H9 (cell line): ENCODE measurements at places on chromosomes 5 and 9. TPM values are rescaled to one million over a fixed set of nuclear protein-coding genes. Genes with fewer than 3 reads are reported as not detected.

DNA sequence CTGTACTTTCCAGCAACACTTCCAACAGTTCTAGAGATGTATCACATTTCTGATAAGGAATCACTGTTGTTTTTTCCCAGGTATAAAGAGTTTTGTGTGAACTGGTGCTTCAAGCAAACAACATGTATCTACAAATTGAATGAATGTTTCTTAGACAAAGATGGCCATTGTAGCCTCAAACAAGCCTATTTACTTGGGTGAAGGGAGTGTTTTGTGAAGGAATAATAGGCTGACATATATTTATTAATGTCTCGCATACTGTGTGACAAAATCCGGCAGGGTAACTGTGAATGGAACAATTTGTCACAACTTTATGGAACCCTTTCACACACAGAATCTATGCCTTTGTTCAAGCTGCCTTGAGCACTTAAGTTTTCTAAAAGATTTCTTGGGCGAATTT lies 24.8 kb upstream of the DAB2 start:
- DNase-seq, result no peak

DNA sequence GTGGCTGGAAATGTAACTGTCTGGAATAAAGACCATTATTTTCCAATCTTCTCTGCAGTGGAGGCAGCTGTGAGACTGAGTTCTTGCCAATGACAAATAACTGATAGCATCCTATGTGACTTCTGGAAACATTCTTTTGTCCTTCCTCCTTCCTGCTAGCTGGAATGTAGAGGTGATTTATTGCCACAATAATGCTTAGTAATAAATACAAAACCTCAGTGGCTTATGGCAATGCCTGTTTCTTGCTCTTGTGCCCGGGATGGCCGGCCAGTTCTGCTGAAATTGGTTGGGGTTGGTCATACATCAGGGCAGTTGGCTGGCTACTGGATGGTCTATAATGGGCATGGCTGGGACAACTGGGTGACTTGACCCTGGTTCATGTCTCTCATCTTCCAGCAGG lies 12.2 kb upstream of the TEX48 start:
- DNase-seq, result no peak

GRCh38 chr5:21856987-21857386 lies 996.2 kb downstream of the CDH12 start:
- DNase-seq, result no peak

- no peak for DNase-seq
These were observed 72.8 kb upstream of the MTAP start for GRCh38 chr9:21729648-21730047.

- no peak for DNase-seq
These were observed 36.2 kb upstream of the ZNF366 start for GRCh38 chr5:72543365-72543764.

GRCh38 chr9:37053684-37054362 lies 19.8 kb upstream of the PAX5 start:
- no peak for DNase-seq

- no peak for DNase-seq
These were observed 46.9 kb downstream of the ACTBL2 start for GRCh38 chr5:57435701-57436134.

DNA sequence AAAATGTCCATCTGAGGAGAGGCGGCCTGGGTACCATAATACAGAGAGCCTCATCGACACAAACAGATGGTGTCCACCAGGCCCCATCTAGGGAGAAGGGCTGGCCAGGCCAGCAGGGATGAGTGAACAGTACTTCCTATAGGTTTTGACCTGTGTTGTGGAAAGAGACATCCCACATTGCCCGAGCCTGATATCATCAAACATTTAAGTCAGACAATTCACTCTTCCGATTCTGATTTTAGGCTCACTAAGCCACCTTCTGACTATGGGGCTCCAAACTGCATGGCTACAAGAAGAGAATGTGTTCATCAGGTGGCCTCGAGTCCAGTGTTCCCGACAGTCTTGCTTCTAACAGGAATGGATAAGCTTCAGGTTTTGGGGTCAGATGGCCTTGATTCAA lies 38.9 kb downstream of the SLC22A5 start:
- no peak for DNase-seq

- DNase-seq, result no peak
These were observed 90.0 kb upstream of the NIPBL start for GRCh38 chr5:36786448-36787012.

GRCh38 chr9:22337261-22337660 lies 109.4 kb upstream of the DMRTA1 start:
- DNase-seq, result no peak

DNA sequence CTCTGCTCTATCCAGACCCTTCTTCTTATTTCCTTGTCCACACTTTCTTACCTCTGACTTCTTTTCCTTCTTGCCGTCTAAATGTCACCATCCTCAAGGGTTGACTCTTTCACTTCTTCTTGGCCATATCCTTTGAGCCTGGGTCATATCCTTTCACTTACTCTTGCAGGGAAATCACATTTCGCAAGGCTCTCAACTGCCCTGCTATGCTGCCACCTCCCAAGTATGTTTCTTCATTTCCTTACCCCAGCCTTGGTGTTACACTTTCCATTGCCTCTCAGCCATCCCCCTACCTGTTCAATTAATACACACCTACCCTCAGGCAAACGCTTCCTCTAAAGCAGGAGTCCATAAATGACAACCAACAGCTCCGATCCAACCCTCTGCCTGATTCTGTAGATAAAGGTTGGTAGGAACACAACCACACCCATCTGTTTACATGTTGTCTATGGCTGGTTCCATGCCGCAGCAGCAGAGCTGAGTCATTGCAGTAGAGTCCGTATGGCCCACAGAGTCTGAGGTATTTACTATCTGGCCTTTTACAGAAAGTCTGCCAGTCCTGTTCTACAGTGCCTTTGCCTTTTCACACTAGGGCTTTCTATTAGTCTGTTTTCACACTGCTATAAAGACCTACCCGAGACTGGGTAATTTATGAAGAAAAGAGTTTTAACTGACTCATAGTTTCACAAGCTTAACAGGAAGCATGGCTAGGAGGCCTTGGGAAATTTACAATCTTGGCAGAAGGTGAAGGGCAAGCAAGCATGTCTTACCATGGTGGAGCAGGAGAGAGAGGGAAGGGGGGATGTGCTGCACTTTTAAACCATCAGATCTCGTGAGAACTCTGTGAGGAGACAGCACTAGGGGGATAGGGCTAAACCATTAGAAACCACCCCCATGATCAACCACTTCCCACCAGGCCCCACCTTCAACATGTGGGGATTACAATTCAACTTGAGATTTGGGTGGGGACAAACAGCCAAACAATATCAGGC lies 97.9 kb downstream of the SV2C start:
- no peak for DNase-seq

DNA sequence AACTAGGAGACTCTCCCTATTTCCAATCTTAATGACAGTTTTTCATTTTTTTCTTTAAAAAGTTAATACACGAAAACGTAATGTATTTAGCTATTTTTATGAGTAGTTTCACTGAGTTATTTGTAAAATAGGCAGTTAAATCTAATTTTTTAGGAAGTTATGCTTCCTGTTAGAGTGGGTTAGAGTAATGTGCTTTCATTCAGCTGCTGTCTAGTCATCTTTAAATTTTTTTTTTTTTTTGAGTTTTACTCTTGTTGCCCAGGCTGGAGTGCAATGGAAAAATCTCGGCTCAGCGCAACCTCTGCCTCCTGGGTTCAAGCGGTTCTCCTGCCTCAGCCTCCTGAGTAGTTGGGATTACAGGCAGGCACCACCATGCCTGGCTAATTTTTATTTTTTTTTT lies 34.0 kb downstream of the CDC42SE2 start:
- DNase-seq, result no peak

DNA sequence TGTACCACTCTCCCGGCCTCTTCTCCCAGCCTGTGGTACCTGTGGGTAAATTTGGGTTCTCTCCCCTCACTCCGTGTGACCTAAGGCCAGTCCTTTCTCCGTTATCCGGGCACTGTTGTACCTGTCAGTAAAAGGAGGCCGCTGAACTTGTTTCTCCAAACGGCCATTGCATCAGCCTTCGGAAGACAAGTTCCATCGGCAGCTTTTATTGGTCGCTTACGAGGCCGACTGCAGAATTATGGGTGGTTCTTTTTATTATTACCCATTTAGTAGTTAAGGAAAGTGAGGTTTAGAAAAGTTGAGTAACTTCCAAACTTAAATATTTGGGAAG lies 558 bp downstream of the GRPEL2 start:
- no peak for DNase-seq

DNA sequence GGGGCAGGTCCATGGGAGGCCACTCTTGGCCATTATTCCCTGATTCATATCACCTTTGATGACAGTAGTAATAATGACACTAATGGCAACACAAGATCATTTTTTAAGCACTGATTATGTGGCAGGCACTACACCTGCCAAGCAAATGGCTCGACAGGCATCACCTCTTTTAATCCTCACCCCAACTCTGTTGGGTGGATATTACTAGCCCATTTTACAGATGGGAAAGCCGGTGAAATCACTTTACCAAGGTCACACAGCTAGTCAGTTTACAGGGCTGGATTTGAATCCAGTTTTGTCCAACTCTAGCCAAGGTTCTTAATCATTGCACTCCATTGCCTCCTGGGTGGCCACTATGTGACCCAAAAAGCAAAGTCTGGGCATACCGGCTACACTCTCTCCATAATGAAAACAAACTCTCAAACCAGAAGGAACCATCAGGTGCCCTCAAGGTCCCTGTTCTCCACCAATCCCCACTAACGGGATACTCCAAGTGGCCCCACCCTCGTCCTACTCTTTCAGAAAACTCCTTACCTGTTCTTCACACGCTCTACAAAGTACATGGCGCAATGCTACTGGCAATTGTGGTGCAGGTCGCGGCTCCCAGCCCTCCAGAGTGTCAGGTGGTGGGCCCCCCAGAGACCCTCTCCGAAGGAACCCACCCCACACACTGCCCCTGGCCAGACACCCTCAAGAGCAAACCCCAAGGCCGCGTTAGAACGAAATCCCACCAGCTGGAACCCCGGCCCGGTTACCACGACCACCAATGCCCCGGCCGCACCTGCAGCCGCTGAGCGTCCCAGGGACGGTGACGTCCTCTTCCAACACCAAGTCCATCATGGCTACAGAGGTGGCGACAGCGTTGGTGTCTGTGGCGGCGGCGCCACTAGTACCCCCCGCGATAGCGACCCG lies 572 bp downstream of the CDK5RAP2 start:
- DNase-seq, result no peak

DNA sequence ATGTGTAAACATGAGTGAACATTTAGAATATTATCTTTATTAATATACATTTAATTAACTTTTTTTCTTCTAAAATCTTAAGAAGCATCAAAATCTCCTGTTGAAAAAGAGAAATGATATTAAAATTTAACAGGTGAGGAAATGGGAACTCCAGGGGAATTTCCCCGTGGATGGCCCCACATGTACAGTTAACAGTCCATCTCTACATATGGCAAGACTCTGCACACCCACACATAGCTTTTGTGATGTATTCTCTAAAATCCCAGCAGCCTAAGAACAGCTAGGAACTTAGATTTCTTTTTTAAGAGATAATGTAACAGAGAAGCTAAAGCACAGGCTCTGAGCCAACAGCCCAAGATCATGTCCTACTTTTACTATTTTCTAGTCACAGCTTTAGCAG lies 556.3 kb upstream of the RGMB start:
- no peak for DNase-seq

GRCh38 chr9:4678679-4679267 lies 596 bp upstream of the CDC37L1 start:
- no peak for DNase-seq

DNA sequence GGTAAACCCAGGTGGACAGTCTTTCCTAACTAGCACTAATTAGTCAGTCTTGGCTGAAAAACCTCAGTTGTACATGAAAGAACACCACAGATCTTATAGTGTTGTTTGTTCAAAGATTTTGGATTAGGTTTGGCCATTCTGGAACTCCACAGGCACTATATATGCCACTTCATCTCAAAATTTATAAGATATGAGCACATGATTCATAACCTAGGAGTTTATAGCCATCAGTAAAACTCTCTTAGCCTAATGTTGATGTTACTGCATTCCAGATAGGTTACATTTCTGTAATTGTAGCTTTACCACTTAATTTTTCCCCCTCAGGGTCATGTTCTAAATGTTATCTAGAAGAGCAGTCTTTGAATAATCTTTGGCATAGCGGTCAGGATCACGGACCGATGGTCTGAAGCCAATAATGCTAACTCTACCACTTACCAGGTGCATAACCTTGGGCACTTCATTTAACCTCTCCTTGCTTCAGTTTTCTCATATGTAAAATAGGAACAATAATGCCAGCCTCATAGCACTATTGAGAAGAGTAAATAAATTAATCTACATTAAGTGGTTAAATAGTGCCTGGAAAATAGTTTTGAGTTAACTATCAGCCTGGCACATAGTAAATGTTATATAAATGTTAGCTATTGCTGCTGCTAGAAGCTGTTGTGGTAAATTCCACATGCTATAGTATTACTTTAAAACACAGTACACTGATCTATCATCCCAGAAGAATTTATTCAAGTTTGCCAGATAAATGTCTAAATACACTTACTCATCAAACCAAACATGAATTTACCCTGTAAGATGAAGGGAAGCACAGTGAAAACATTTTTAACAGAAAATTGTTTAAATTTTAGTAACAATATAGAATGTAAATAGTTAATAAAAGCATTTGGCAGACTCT lies 743.9 kb downstream of the NR2F1-AS1 start:
- DNase-seq, result no peak

DNA sequence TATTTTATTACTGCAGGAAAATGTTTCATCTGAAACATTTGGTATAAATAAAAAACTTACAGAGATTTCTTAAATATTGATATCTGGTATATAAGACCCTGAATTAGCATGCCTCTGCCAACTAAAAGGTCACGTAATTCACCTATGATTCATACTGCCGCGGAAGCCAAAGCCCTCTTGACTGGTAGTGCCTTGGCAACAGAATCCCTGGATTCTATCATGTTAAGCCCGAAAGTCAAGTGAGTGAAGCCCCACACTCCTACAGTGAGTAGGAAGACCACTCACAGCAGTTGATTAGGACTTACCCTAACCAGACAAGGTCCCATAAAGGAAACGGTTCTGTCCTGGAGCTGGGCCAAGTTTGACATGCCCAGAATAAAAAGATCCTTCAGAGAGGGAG lies 175.6 kb upstream of the NREP start:
- no peak for DNase-seq

DNA sequence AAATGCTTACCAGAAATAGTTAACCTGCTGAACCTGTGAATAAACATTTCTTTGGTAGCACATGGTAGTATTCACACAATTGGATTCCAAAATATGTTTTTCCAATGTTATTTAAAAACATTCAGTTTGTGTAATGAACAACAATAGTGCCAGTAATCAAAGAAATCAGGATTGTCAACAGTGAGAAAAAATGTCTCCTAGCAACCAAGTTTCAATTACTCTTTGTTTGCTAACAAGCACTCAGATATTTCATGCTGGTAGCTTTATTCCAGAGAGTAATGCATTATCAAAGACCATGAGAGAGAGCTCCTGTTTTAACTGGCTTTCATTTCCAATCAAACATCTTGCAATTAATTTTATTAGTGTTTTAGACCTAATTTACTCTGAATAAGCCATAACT lies 768.1 kb upstream of the GRAMD2B start:
- no peak for DNase-seq

- no peak for DNase-seq
These were observed 405.1 kb downstream of the KCTD16 start for GRCh38 chr5:144575736-144576135.

GRCh38 chr9:96559339-96559943 lies 60.2 kb downstream of the CDC14B start:
- no peak for DNase-seq

The UGT3A2 gene
- 13.4 and 13.7 TPM in 2 replicates for total RNA-seq

The CNTLN gene
- total RNA-seq, result 13.7 and 15.0 TPM in 2 replicates

The LVRN gene
- total RNA-seq, result 0.07 and 0.09 TPM in 2 replicates

The RLN2 gene
- 3.6 and 3.7 TPM in 2 replicates for total RNA-seq

The IFNA17 gene
- total RNA-seq, result not detected in 2 replicates

The IRX4 gene
- total RNA-seq, result 3.2 and 3.4 TPM in 2 replicates

The SH3RF2 gene
- total RNA-seq, result 0.66 and 0.88 TPM in 2 replicates

The NUTM2F gene
- total RNA-seq, result 0.15 TPM in 1 of 2 replicates, not detected in the other
